ENCODE measurements at places on chromosomes 3 and 15.

GRCh38 chr3:38361496-38361895, 14.9 kb downstream of the XYLB start:
- no peak for DNase-seq

- no peak for DNase-seq
These were observed 106.6 kb upstream of the IGSF10 start for GRCh38 chr3:151567477-151567876.

DNA sequence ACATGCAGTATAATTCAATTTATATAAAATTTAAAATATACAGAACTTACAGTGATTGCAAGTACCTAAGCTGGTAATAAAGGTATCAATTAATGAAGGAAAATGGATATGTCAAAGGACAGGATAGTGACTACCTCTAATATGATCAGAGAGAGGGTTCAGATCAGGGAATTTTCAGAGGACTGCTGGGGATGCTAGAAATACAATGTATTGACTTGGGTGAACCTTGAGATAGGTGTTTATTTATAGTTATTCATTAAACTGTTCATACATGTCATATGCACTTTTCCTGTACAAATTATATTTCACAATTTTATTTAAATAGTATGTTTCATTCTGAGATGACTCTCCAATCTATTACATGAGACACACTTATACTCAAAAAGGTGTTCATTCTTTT, 554.1 kb downstream of the FHIT start:
- DNase-seq, result no peak

DNA sequence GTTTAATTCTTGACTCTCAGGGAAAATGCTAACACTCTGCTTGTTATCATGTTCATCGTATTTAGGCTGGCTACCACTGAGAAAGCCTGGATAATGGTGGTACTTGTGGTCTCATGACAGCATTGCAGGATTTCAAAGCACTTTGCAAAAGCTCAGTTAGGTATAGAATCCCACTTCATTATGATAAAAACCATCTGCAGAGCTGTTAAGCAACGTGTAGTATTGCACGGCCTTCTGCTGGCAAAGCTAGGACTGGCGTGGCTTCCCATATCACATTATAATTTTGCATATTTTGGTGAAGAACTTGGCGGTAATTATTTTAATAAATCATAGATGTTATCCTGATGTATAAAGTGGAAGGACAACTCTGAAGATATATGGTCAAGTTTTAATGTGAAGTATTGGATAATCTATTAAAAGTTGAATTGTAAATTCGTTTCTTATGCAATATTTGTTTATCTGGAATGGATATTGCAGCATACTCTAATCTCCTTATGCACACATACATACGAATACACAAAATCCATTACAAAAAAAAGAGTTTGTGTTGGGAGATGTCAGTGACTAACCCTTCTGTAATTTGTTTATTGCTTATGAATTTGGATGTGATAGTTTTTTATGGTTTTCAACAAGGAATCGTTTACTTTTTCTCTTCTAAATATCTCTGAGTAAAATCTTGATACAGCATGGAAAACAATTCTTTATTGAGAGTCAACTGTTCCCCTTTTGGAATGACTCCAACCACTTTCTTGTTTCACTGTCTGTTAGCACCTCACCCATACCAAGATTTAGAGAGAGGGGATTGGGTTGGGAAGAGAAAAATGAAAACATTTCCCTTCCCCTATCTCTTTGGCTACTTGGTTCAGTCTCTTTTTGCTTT, 9.2 kb downstream of the RAB8B start:
- DNase-seq, result no peak

- no peak for DNase-seq
These were observed 33.4 kb downstream of the FANCD2OS start for GRCh38 chr3:10074666-10075065.

DNA sequence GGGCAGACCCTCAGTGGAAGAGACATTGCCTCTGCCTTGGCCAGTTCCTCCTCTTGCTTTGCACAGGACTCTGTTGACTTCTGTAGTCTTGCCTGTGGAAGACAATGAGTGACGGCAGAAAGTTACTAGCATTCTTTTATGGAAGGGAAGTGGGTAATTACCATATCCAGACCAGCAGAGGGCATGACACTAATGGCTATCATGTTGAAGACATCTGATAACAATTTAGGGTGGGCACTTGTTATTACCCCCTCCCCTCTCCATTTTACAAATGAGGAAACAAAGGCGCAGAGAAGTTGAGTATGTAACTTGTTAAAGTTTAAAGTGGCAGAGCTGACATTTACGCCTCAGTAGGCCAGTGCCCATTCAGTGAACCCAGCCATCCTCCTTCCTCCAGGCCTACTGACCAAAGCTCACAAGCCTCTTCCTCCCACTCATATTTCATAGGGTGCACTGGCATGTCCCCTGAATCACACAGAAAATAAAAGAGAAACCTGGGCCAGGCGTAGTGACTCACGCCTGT, 48.2 kb upstream of the FMN1 start:
- no peak for DNase-seq

DNA sequence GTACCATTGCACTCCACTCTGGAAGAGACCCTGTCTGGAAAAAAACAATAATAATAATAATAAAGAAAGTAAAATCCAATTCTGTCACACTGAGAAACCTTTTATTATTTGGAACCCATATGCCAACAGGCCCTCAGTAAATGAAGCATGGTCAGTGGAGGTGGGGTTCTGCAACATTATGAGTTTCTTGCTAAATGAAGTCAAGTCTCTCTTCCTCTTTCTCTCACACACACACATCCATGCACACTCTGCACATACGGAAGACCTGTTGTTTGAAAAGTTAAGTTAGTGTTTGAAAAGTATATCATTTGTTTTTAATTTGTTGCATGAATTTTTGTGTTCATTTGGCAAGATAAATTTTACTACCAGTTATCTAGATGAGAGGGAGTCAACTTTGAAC, 27.8 kb downstream of the GAP43 start:
- DNase-seq, result no peak

DNA sequence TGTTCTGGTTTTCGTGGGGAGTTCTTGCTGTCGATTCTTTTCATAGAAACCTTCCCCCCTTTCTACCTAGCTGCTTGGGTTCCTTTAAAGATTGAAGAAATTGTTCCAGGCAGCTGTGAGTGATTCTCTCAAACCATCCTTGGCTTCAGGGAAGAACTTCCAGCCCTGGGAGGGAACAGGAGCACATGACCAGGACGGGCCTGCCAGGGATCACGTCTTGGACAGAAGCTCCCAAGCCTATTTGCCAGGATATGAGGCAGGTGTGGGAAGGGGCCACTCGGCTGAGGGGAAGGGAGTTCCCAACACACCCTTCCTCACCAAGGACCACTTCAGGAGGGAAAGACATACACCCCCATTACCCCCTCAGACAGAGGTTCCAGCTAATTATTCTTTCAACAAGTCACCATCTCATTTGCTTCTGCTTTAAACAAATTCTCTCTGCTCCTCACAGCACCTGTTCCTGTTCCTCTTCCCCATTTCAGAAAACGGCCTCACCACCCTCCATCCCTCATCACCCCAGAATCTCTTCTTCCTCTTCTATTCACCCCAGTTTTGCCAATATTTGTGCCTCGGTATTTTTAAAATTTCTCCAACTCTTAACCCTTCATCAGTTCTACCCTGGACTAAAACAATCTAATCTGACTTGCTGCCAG, 62.5 kb downstream of the WHAMM start:
- no peak for DNase-seq

GRCh38 chr3:18295171-18295920, 129.8 kb downstream of the SATB1 start:
- DNase-seq, result no peak

DNA sequence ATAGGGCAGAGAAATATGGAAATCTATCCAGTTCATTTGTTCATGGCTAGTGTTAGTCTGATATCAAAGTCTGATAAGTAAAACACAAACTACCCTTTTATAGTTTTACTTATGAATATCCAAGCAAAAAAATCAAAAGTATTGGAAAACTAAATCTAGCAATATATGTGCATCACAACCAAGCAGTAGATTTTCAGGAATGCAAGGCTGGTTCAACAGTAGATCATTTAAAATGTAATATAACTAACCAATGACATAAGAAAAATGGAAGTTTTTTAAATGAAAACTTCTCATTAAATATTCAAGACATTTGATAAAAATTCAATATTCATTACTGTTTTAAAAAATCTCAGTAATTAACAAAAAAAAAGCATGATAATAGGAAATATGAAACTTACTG, 12.8 kb upstream of the AQP9 start:
- no peak for DNase-seq

- DNase-seq, result no peak
These were observed 73.2 kb downstream of the CLSTN2 start for GRCh38 chr3:140007911-140008869.

GRCh38 chr3:168395551-168395950, 299.8 kb upstream of the GOLIM4 start:
- no peak for DNase-seq

Measured in stimulated activated CD8-positive, alpha-beta memory T cell treated with anti-CD3 and anti-CD28 coated beads, Interleukin-7, amount 100 ng/mL, for 24 hours (primary cell).